Fibroblast of mammary gland (primary cell): ENCODE measurements at places on chromosomes 1 and 21.

GRCh38 chr1:14071581-14071980 lies 371.6 kb downstream of the PRDM2 start:
- no peak for DNase-seq

- no peak for DNase-seq
Measured at GRCh38 chr1:83318366-83318765, 680.6 kb downstream of the TTLL7 start.

- peak; percentile 98 for DNase-seq
Measured at GRCh38 chr1:70410604-70411359, at the start of gene CTH. TSS of gene CTH (plus strand) at chr1:70411268. CDS start at chr1:70411416, 148 bp downstream.

DNA sequence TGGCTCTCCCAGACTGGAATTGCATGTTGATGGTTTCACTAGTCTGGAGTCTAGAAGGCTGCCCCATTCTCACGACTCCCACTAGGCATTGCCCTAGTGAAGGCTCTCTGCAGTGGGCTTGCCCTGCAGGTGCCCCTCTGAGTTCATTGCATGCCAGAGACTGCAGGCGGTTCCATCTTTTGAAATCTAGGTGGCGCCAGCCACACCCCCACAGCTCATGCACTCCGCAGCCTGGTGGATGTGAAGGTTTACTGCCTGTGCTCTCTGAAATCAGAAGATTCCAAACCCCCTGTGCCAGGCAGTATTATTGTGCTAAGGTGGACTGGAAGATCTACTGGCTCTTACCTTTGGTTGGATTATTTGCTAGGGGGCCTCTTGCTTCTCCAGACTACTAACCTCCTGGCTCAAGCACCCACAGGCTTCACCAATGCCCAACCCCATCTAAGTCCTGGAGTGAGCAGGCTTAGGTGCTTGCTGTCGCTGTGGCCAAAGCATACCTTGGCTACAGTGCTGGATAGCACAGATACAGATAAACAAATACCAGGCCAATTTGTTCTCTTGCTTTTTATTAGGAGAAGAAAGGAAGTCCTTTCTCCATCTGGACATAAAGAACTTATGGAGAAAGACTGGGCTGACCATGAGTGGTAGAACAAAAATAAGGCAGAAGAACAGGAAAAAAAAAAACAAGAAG lies 83.5 kb upstream of the SIM2 start:
- DNase-seq, result no peak

- no peak for DNase-seq
Measured at GRCh38 chr1:44146536-44147361, 5.3 kb upstream of the KLF18 start.

DNA sequence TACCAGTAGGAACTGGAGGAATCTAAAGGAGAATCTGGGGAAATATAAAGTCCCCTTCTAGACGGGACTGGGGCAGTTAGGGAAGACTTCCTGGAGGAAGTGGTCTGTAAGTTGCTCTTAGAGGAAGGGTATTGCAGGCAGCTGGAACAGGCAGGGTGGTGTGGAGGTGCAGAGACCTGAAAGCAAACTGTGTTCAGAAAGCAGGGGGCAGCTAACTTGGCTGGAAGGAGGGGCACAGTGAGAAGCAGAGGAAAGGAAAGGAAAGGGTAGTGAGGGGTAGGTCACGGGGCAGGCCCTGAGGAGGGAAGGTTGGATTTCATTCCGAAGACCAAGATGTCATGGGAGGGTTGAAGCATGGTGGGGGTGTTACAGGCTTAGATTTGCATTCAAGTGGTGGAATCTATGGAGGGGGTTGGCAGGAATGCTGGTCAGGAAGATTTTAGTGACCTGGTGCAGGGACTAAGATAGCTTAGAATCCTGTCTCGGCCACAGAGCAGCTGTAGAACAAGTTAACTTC lies 240.7 kb downstream of the FOXD2 start:
- DNase-seq, result no peak

- no peak for DNase-seq
Measured at GRCh38 chr1:245679821-245680780, 525.3 kb downstream of the KIF26B start.

- peak; percentile 90 for DNase-seq
Measured at GRCh38 chr1:117094841-117095604, 26.5 kb downstream of the TRIM45 start.

DNA sequence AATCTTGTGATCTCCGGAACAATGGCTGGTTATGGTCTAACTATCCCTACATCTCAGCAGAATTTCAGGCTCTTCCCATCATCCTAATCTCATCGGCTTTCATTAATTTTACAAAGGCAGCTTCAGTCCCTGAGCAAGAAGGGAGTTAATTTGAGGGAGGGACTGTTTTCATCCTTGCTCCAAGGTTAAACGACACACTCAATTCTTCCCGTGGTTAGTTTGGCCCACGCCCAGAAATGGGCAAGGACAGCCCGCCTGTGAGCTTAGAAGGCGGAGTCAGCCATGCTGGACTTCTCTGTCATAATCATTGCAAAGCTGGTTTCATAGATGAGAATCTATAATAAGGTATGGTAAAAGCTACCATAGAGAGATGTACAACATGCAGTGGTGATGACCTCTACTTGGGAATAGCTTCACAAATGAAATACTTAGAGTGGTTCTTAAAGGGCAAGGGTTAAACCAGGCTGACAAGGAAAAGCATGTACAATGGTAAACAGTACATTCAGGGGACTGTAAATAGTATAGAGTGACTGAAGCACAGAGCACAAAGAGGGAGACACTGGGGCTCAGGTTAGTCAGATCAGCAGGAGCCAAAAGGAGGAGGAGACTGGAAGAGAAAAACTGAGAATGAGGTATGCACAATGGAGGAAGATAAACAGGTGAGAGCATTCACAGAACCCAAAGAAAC lies 108.8 kb downstream of the SMYD3 start:
- DNase-seq, result no peak

DNA sequence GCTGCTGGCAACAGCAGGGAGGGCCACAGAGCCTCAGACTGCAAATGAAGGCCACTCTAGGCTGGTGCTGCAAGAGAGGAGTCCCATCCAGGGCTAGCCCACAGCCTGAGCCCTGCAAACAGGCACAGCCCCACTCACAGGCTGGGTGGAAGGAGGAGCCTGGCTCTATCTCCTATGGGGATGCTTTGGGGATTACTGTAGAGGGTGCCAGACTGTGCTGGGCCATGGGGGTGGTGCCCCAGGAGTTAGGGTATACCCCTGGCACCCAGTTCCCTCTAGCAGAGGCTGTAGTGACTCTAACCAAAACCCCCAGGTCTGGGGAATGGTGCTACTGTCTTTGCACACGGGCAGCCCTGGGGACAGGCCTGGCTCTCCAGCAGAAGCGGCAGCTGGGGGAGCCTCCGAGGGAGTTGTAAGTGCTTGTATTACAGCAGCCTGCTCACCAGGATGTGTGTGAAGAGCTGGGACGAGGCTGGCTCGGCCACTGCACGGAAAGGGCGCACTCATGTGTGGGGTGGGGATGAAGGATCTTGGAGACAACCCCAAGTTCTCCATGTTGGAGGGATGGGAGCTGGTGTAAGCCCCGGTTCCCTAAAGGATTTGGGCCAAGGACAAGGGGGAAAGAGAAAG lies 23.4 kb upstream of the EVA1B start:
- DNase-seq, result no peak

DNA sequence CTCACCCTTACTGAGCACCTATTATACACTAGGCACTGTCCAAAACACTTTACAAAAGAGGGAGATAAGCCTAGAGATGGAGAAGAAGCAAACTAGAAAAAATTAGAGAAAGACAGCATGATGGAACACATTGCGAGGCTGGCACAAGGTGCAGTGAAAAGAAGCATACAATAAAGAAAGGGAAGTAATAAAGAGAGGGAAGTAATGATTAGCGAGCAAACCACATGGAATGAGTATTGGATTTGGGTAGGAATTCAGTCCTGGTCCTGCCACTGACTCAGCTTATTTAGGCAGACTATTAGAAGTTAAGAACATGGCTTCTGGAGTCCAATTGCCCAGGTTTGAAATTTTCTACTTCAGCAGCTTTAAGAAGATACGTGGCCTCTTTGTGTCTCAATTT lies 32.6 kb upstream of the FNBP1L start:
- DNase-seq, result no peak

GRCh38 chr1:105122041-105122440 lies 1372.3 kb downstream of the AMY1C start:
- DNase-seq, result no peak

- DNase-seq, result no peak
Measured at GRCh38 chr1:110216844-110217444, 6.8 kb downstream of the KCNC4 start.

DNA sequence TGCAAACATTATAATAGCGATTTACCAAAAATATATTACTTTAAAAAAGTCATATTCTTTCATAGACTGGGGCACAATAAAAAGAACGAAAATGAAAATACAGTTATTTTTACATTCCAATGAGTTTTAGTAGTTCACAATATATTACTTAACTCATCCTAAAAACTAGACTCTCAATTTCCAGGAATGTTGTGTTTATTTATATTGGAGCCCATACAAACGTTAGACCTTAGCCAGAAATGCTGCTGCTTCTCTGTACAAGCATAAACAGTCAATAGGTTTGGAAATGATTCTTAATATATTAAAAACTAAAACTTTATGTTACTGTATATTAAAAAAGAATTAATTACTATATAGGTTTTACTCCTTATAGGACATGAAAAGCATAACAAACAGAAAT lies 302.3 kb downstream of the BRINP3 start:
- DNase-seq, result no peak

DNA sequence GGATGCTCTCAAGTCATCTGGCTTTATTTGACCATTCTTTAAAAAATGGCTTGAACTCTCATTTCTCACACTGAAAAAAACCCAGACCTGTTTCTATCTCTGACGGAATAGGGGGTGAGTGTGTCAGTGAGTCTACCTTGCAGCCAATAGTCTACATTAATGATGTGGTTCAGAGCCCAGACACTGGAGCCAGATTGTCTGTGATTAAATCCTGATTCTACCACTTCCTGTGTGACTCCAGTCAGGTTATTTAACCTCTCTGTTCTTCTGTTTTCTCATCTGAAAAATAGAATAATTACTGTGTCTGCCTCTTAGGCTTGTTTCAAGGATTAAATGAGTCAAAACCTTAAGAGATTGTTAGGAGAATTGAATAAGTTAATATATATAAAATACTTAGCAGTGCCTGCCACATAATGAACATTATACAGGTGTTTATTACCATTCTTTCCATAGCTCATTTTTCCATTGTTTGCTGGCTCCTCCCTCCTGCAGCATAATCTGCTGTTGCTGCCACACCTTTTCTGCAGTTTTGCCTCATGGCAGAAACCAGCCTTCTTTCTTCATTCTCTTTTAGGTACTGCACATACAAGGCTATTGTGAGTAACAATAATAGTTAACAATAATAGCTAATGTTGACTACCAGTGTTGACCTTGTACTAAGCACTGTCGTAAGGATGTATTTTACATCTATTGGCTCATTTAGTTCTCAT lies 157.6 kb upstream of the IVNS1ABP start:
- DNase-seq, result no peak

GRCh38 chr1:201145816-201146215 lies 8.5 kb downstream of the TMEM9 start:
- no peak for DNase-seq

- DNase-seq, result no peak
Measured at GRCh38 chr1:99181892-99182291, 82.4 kb upstream of the PLPPR4 start.

DNA sequence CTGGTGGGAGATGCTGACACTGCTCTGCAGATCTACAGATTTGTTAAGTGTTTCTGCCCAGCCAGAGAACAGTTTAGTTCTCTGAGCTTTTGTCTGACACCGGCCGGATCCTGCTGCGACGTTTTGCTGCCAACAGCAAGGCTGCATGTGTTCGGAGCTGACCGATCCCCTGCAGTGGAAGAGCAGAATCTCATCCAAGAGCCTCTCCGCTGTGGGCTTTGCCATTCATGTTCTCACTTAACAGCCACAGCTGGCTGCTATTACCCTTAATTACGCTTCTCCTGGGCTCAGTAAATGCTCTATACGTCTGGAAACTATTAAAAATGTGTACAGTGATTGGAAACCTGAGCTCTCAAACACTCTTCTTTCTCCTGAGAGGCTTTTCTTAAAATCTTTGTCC lies 105.3 kb downstream of the BCAR3 start:
- DNase-seq, result no peak

GRCh38 chr1:7253988-7254587 lies 468.8 kb downstream of the CAMTA1 start:
- no peak for DNase-seq

GRCh38 chr1:98398649-98399048 lies 262.9 kb upstream of the SNX7 start:
- peak; percentile 14 for DNase-seq

DNA sequence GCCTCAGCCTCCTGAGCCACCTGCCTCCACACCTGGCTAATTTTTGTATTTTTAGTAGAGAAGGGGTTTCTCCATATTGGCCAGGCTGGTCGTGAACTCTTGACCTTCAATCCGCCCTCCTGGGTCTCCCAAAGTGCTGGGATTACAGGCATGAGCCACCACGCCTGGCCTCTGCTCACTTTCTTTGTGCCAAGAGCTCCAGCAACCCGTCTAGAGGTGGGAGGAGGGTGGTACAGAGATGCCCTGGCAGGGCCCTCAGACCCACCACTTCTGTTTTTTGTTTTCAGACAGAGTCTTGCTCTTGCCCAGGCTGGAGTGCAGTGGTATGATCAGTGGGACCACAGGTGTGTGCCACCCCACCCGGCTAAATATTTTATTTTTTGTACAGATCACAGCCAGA lies 6.9 kb upstream of the SYNC start:
- no peak for DNase-seq

- DNase-seq, result peak; percentile 22
Measured at GRCh38 chr1:55285834-55286233, 70.7 kb upstream of the USP24 start.

DNA sequence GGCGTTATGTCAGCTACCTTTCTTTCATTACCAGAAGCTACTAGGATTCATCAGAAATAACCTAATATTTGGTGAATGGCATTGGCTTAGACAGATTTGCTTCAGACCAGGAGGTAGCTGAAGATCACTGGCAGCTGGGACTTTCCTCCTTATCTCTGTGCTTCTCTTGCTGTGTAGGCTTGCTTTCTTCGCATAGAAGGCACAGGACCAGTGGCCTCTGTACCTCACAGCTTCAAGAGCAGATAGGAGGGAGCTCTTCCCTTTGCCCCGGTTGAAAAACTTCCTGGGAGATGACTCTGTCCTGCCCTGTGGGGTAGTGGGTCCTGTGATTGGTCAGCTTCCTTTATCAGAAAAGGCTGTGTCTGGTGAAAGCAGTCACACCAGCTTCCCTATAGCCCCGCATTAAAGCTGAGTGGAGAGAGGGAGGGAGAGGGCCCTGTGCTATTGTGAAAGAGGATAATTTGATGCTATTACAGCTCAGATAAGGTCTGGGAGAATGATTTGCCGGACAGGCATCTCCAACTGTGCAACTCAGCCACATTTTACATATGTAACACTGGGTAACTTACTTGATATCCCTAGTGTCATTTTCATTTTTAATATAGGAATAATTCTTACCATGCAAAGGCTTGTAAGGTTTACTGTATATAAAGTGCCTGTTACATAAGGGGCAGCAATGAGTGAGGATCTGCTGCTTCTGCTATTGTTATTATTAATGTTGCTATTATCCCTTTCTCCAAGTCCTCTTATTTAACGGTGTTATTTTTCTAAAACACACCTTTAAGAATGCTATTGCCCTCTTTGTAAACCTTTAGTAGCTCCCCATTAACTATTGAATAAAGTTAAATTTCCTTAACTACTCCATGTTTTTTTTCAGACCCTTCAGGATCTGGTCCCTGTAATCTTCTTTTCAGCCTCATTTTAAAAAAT lies 31.6 kb downstream of the OSBPL9 start:
- peak; percentile 89 for DNase-seq

- peak; percentile 65 for DNase-seq
Measured at GRCh38 chr1:209434066-209434465, 149.4 kb upstream of the CAMK1G start.

- DNase-seq, result no peak
Measured at GRCh38 chr1:6102532-6102845, 56.8 kb downstream of the KCNAB2 start.

GRCh38 chr1:8354038-8354437 lies 36.1 kb downstream of the SLC45A1 start:
- no peak for DNase-seq
